ENCODE measurements at places on chromosomes 2 and 18.

- DNase-seq: no peak
Observed at GRCh38 chr2:23686405-23687029, 240.4 kb downstream of the ATAD2B start.

GRCh38 chr2:48954935-48955334 lies 199.4 kb downstream of the FSHR start:
- no peak for DNase-seq

- peak; percentile 31 for DNase-seq
Observed at GRCh38 chr2:191302459-191303139, 57.4 kb downstream of the MYO1B start.

- DNase-seq: no peak
Observed at GRCh38 chr2:136114382-136114781, 3.6 kb downstream of the CXCR4 start.

- DNase-seq: no peak
Observed at GRCh38 chr2:64210816-64211215, 66.6 kb upstream of the PELI1 start.

DNA sequence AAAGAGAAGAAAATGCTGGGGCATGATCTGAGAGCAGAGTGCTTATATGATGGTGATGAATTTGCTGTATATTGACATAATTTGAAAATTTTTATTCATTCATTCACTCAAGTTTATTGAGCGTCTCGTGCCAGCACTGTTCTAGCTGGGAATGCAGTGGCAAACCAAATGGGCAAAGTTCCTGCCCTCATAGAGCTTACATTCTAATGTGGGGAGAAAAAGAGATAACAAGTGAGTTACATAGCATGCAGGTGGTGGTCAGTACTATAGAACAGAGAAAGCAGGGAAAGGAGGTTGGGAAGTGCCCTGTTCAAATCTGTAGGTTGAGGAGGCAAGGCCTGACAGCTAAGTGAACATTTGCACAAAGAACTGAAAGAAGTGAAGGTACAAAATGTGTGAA lies 4.3 kb downstream of the CEP192 start:
- DNase-seq: no peak

GRCh38 chr18:22528291-22528690 lies 110.6 kb upstream of the CTAGE1 start:
- DNase-seq: no peak

DNA sequence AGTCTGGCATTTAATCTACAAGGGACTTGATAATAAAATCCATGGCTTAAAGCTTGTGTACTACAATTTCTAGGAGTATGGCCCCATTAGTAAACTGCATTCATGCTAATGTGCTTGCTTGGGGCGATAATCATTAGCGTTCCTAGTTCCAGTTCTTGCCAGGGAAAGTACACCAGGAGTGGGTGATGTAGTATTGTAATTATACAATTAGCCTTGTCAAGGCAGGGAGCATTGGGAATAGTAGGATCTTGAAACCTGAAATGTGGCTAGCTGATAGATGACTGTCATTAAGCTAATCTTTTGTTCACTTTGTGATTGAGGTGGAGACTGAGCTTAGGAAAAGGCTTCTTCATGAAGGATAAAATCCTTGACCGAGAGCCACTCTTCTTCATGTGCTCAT lies 989.2 kb downstream of the CPS1 start:
- DNase-seq: no peak

DNA sequence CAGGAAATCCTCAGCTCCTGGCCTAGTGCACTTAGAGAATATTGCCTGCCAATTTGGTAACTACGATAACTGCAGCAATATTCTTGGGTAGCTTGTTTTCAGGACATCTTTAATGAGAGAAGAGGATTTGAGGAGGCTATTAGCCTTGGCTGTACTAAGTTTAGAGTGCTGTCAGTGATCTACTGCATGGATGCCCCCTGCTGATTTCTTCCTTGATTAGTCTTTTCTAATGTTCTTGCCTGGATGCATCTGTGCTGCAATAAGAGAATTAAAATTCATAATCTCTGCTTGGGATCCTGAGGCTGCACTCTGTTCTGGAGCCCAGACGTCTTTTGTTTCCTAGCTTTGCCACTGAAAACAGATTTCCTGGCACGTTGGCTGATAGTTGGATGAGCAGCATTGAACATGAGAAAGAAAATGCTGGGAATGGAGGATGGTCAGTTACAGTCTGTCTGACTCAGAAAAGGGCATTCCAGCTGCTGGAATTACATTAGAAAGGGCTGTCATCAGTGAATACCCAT lies 115.4 kb downstream of the CCDC85A start:
- peak; percentile 20 for DNase-seq

DNA sequence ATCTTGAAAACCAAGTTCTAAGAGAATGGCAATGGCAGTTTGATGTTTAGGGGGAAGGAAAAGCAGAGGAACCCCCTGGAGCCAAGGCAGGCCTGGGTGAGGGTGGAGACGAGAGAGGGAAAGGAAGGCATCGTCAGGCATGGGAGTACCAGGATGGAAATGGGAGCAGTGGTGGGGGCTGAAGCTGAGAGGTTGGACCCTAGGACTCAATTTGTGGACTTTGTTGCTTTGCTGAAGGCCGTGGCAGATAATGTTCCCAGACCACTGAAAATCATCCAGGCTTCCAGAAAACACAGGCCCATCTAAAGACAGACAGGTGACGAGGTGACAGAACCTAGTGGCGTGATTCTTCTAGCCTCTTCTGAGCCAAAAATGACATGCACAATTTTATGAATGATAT lies 4.9 kb downstream of the NPAS2 start:
- DNase-seq: no peak

- DNase-seq: no peak
Observed at GRCh38 chr2:31333046-31333445, 81.5 kb downstream of the XDH start.

DNA sequence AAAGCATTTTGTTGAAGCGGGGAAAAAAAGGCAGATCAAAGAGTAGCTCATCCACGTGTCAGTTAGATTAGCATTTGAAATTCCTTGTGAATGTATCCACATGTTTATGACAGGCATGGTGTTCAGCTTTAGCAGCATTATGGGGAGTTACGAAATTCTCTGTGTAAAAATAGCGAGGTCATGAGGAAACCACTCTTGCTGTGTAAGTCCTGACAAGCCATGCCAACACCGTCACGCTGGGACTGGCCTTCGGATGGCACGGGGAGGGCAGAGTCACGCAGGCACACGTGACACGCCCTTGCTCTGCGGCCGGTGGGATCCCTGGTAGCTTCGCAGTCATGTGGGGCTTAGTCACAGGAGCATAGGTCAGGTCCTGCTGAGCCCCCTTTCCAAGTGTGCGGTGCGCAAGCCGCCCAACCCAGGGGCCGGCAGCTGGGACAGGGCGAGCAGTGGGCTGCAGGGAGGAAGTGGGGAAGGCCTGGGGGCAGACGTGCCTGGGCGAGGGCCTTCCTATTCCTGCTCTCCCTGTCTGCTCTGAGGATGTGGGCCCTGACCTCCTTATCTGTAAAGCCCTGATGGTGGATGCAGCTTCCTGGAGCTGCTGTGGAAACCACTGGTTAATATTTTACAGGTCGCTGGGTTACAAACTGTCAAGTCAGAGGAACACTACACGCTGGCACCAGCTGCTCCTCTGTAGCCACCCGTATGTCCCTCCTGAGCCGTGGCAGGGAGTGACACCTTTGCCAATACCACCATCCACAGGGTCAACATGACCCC lies 18.0 kb downstream of the MBP start:
- DNase-seq: peak; percentile 93

- no peak for DNase-seq
Observed at GRCh38 chr2:138034536-138034935, 70.3 kb downstream of the HNMT start.

DNA sequence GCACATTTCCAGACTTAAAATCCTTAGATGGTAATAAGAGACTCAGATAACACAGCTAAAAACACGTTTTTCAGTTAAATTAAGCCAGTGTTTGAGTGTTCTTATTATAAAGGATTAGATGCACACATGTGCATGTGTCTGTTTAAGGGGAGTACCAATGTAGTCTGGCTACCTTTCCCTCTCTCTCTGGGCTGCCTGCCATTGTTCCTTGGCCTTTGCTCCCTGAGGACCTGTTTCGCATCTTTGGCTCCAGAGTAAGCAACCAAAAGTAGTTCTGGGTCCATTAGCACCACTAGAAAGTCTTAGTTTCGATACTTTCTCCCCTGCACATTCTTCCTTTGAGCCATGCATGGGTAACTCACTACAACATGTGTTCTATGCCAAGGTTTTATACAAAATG lies 228.3 kb downstream of the TPGS2 start:
- no peak for DNase-seq

- no peak for DNase-seq
Observed at GRCh38 chr2:164760179-164760578, 81.4 kb downstream of the COBLL1 start.

DNA sequence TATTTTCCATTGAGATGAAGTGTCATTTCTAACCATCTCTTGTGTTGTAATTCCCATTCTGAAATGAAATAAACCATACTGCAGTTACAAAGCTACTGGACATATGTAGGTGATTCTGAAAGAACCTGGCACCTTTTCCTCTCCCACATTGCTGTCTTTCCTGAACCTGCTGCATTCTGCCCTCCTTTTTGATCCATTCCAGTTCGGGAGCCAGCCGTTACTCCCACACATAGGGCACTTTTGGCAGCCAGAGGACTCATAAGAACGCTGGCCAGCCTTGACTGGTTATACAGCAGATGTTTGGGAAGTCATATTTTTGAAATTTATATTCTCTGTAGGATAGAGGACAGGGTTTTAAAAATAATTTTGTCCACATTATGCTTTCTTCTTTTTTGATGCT lies 369.8 kb upstream of the CDH7 start:
- DNase-seq: no peak

- DNase-seq: no peak
Observed at GRCh38 chr2:28587526-28588291, 91.8 kb downstream of the PLB1 start.

- DNase-seq: no peak
Observed at GRCh38 chr2:160741271-160741670, 247.7 kb upstream of the RBMS1 start.

DNA sequence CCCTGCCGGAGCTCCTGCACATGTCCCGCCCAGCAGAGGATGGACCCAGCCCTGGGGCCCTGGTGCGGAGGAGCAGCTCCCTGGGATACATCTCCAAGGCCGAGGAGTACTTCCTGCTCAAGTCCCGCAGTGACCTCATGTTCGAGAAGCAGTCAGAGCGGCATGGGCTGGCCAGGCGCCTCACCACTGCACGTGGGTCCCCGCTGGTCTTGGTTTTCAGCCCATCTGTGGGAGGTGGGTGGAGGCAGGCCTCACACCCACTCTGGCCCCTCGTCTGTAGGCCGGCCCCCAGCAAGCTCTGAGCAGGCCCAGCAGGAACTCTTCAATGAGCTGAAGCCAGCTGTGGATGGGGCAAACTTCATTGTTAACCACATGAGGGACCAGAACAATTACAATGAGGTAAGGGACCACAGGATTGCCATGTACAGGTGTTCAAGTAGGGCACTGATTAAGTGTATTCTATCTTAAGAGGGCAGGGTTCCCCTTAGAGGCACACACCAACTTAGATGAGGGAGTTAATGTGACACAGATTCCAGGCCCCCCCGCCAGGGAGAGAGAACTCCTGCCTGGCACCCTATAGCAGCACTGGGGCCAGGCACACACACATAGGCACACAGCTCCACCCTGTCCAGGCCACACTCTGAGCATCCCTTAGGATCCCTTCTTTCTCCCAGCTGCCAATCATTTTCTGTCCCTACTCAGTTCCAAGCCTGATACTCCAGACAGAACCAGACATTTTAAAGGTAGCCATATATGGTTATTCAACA lies 5.4 kb upstream of the CHRNG start:
- peak; percentile 47 for DNase-seq

- DNase-seq: peak; percentile 71
Observed at GRCh38 chr18:74724186-74724585, 126.5 kb downstream of the ZNF407 start.

DNA sequence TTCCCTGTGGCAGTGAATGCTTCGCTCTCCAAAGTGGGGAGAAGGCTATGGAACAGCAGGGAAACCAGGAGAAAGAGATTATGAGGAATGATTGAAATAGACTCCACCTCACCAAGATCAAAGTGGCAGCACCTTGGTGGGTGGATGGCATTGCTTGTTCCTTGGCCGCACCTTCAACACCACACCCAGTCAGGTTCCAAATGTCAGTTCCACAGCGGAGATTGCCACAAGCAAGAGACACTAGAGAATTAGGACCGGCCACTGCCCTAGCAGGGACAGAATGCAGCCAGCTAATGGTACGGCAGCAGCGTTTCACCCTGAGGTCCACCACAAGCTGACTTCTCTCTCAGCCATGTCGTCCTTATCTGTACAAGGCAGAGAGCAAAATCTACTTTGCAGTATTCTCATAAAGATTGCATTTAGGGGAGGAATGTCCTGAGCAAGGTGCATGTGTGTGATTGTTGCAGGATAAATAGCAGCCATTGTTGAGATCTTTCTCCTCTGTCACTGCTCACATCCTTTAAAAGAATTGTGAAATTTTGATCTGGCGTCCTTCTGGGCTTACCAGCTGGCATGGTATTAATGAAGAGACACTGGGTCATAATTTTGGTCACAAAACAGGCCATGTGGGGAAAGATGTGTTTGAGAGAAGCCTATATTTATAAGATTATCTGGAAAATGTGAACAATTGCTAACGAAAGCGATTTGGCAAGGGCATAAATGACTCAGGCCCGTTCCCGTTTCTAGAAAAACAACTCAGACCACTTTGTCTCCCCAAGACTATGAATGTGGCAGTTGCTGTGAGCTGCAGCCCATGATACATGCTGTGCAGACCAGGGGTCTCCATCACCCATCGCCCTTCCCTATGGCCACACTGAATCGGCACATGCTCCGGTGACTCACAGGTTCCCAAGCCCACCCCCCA lies 228.6 kb upstream of the ID2 start:
- DNase-seq: peak; percentile 20

DNA sequence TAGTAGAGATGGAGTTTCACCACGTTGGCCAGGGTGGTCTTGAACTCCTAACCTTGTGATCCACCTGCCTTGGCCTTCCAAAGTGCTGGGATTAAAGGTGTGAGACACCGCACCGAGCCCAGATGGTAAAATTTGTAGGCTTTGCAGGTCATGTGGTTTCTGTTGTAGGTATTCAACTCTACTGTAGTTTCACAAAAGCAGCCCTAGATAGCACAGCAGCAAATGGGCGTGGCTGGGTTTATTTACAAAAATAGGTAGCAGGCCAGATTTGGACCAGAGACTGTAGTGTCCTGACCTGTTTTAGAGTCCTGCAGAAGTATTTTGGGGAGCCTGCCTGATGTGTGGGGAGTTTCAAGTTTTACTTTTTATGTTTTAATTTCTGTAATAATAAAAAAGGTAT lies 84.1 kb upstream of the RASGRP3 start:
- DNase-seq: no peak

- no peak for DNase-seq
Observed at GRCh38 chr2:118219611-118220010, 131.3 kb downstream of the INSIG2 start.

GRCh38 chr2:239459606-239460005 lies 58.8 kb upstream of the HDAC4 start:
- DNase-seq: no peak

DNA sequence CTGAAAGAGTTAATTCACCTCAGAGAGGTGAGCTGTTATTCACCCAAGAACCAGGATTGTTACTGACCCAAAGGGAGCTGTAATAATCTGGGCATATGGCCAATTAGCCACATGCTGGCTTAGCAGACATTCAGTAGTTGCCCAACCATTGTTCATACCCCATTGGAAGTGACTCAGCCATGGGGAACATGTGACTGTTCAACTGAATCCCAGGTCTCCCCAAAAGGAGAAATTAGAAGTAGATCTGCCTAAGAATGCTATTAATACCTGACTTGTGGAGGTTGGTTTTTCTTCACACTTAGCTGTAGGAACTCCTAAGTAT lies 272.6 kb upstream of the UBE2E3 start:
- DNase-seq: peak; percentile 96

Data from fibroblast of pulmonary artery (primary cell).